NCI-H524 (cell line): ENCODE measurements at places on chromosomes 6 and 20.

DNA sequence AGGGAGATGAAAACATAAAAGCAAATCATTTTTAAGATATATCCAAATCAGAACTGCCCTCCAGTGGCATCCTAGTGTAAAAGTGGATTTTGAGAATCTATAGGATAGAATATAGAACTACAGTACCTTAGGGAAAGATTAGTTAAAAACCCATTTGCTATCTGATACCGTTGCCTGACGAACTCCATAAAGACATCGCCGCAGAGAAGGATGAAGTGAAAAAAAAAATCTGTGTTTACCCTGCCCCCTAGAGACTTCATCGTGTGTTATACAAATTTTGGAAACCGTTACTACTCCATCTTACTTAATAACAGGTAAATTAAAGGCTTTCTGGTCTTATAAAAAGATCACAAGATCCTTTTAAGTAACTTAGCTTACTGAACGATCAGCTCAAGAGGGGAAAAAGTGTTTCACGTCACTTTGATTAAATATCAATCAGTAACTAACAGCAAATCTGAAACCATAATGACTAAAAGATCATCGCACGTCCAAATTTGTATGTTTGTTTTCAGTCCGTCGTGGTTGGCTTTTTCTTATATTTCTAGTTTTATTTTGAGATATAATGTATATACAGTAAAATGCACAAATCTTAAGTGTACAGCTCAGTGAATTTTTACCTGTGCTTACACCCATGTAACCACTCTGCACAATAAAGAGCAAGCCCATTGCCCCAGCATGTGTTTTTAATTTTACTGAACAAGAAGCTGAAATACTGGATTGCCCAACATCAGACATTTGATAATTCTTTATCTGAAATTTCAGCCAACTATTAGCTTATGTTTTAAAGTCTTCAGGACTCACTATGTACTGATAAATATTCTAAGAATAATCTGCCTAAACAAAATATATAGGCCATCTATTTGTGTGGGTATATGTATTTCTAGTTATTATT lies 881 bp upstream of the MCM3 start:
- peak; percentile 51 for DNase-seq

DNA sequence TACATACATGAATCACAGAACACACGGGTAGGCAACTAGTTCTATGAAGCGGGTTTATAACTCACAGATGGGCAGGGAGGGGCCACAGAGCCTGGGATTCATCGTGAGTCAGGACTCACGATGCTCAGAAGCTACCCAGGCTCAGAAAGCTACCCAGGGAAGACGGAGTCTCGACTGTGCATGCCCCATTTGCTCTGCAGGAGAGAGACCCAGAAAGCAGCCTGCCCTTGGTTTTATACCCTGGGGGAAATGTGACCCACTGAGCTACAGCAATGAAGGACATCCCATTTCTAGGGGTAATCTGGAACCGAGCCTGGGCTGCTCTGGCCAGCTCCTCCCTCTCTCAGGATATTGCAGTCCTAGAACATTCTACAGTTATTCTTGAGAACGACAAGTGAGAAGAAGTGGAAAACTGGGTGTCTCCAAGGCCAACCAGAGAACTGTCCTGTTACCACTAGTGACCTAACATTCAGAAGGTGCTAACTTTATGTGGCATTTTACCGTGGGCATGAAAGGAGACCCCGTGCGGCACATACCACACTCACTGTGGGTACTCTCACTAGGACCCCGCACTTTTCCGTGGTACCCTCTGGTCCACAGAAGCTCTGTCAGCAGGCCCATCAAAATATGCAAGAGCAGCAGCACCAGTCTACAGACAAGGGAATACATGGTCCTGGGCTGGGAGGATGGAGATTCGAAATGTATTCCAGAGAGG lies 201.9 kb upstream of the PMEPA1 start:
- DNase-seq: no peak

GRCh38 chr6:89035252-89036101 lies 45.1 kb upstream of the PNRC1 start:
- no peak for DNase-seq

DNA sequence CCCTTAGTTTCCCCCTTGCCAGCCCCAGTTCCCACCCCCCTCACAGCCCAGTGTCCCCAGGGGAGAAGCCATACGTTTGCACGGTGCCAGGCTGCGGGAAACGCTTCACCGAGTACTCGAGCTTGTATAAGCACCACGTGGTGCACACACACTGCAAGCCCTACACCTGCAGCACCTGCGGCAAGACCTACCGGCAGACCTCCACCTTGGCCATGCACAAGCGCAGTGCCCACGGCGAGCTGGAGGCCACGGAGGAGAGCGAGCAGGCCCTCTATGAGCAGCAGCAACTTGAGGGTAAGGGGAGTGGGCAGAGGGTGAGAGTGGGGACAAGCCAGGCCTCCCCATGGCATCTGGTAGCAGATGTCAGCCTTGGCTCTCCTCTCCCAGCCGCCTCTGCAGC lies 5.1 kb upstream of the DEF6 start:
- no peak for DNase-seq

DNA sequence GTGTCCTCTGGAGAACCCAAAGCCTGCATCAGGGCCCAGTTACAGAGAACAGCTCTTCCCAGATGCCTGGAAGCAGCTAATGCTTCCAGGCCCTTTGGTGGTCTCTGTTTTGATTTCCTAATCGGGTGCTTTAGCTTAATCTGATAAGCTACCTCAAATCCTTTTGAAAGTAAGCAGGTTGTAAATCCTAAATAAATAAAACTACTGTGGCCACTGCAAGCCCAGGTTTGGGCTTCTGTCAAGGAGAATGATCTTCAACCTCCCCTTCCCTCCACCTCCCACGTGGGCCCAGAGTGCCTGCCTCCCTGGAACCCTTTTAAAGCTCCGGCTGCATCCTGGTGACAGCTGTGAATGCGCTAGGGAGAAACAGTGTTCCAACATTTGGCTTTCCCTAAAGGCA lies 25.2 kb upstream of the FYN start:
- peak; percentile 67 for DNase-seq

DNA sequence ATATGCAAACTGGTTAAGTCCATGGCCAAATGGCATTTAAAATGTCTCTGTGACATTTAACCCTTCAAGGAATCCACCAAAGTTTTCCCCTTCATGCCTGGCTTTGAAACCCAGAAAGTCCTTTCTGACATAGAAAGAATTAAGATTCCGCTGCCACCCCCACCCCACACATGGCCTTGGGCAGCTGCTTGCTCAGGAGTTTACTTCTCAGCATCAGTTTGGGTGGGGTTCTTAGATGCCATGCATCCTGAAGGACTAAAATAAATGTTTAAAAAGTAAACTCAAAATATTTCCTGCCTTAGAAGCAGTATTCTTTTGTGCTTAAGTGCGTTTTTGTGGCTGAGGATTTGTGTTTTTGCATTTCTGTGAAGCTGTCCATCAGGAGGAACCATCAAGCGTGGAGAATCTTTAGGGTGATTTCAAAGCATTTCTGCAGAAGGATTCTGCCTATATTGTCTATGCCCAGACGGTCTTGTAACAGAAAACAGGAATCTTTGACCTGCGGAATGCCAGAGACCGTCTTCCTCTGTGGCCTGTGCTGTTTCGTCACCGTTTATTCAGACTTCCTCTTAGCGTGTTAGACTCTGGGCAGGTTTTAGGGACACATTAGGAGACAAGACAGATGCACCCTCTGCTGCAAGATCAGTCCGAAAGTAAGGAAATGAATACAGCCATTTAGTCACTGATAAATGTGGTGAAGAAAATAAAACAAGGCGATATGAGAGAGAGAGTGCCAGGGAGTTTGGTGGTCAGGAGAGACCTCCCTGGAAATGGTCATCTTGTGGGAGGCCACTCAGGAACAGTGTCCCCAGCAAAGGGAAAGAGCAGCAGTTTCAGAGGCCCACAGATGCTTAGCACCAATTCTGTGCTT lies 6.2 kb downstream of the DUSP22 start:
- no peak for DNase-seq

DNA sequence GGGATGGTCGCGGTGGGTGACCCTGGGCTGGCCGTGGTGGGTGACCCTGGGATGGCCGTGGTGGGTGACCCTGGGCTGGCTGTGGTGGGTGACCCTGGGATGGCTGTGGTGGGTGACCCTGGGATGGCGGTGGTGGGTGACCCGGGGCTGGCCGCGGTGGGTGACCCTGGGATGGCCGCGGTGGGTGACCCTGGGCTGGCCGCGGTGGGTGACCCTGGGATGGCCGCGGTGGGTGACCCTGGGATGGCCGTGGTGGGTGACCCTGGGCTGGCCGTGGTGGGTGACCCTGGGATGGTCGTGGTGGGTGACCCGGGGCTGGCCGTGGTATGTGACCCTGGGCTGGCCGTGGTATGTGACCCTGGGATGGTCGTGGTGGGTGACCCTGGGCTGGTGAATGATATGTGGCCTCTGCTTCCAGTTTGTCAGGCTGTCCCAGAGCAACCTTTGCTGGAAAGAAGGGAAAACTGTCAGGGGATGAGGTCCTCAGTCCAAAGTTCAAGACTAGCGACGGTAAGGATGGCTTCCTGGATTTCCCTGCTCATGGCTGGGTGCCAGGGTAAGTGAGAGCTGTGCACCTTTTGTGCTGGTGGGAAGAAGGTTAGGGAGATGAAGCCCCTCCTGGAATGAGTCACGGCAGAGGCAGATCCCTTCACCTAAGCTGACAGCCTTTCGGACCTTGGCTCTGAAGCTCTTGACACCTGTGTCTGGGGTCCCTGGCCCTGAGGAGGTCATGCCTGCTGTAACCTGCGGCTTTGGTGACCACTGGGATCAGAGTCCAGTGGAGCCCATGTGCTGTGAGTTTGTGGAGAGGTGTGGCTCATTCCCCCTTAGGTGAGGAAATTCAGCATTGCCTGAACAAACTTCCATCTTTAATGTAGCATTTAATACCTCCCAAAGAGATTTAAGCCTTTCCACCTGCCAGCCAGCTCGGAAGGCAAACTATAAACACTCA lies 19.1 kb upstream of the PCMTD2 start:
- no peak for DNase-seq

DNA sequence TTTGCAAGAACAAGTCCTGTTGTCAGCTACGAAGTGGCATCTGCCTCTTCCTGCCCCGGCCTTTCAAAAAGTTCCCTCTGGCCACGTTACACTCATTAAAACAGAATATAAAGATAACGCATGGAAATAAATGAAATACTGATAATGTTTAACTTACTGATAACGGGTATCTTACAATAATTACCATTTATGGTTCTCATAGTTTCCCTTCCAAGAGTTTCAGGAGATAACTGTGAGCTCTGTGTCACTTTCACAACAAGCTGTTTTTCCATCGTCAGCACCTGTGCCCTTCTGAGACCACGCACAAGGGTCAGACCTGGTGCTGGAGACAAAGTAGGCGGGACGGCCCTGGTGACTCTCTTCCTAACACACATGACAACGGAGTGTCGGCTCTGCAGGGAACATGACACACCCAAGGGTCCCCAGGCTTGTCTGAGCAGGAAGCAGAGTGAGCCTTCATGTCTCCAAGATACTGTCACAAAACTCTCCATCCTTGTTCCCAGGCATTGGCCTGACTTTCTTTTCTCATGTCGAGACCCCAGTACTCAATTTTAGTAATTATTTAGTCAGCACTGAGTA lies 86.2 kb upstream of the THBS2 start:
- DNase-seq: no peak

DNA sequence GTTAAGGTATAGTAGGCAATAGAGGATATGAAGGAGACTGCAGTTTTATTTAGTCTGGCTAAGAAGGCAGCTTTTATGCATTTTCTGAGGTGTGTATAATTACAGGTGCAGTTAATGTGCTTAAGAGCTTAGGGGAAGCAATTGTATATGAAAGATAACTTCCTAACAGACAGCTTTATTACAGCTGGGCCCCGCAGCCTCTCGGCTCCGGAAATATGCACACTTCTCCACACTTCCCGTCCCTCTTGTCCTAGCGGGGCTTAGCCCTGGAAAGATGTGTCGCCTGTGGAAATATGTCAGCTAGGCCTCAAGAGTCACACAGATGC lies 178.4 kb upstream of the ARID1B start:
- peak; percentile 19 for DNase-seq

GRCh38 chr6:66897576-66897975 lies 1190.5 kb upstream of the EYS start:
- no peak for DNase-seq

DNA sequence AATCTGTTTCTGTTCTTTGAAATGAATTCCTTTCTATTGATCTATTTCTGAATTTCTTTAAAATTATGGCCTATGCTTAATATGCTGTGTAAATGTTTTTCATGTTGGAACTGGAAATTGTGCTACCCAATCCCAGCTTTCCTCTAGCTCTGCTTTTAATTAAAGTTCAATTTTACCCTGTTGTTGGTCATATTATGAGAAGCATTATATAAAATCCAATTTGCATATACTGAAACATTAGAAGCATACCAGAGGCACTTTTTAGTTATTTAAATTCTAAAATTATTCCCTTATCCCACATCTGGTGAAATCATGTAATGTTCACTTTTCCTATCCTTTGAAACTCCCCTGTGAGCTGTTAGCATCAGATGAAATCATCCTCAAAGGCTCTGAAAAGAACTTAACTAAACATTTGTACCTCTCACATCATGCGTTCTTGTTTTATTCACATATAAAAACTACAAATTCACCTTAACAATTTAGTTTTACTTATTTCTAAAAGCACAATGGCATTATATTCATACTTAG lies 160.6 kb upstream of the COL21A1 start:
- DNase-seq: no peak

DNA sequence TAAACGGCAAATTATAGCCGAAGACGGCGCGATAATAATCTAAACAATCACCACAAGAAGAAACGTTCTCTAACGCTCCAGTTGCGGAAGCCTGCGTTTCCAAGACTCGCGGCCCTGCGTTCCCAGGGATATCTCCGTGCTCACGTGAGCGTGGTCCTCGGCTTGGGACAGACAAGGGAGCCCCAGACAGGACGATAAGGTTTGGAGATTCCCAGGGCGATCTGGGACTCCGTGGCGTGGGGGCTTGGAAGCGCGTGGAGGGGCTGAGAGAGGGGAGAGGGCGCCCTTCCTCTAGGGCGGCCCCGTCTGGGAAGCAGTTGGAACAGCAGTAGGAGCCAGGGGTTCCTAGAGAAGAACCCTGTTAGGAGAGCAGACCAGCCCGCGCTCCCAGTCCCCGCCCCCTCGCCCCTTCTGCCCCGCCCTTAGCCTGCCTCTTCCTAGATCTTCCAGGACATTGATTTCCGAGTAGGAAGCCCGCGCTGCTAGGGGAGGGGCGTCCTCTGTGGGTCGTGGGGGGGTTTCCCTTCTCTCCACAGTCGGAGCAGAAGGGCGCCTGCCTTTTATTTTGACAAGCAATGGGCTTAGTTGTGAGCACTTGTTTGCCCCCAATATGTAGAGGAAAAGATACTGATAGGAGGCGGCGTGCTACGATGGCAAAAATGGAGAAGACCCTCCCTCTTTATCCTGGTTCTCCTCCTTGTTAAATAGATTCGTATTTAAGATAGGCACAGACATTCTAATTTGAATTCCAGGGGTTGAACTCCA lies 10.6 kb downstream of the NRN1 start:
- DNase-seq: peak; percentile 84

GRCh38 chr6:148658681-148659430 lies 88.0 kb upstream of the UST start:
- no peak for DNase-seq

- no peak for DNase-seq
These were observed 48.3 kb downstream of the ADGRF1 start for GRCh38 chr6:46993846-46994245.
